Right renal pelvis (tissue), 4 donors: ENCODE measurements at places on chromosomes 5 and 9. TPM values are rescaled to one million over a fixed set of nuclear protein-coding genes. Genes with fewer than 3 reads are reported as not detected.

The PCDHGA12 gene
- polyA plus RNA-seq = 0.97 TPM

- no peak for DNase-seq
Measured at GRCh38 chr9:30591461-30591860, 1793.0 kb upstream of the ACO1 start.

DNA sequence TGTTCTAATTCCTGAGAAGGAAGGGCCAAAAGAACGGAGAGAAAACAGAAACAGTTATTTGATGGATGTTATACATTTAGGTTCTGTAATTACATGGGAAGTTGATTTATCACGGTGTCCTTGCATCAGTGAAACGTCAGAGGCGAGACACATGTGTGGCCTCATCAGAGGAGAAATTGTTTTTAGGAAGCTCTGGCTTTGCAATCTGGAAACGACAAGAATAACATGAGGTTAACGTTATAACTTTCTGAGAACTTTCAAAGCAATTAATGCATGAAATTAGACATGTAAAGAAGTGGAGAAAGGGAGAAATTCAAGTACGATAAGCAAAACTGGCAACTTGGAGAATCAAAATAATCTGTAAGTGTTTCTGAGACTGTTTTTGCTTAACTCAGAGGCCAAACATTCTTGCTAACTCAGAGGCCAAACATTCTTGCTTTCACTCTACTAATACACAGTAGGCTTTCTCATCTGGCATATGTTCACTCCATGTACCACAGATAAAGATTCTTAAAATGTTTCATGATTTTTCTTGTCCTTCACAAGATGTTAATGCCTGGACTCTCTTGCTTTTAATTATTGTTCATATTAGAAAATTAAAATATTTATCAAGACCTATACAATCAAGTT lies 933.0 kb downstream of the TLE4 start:
- DNase-seq = no peak

The ALDH1A1 gene
- polyA plus RNA-seq = 346 TPM

GRCh38 chr5:54772684-54773083 lies 212.7 kb downstream of the ESM1 start:
- no peak for DNase-seq

DNA sequence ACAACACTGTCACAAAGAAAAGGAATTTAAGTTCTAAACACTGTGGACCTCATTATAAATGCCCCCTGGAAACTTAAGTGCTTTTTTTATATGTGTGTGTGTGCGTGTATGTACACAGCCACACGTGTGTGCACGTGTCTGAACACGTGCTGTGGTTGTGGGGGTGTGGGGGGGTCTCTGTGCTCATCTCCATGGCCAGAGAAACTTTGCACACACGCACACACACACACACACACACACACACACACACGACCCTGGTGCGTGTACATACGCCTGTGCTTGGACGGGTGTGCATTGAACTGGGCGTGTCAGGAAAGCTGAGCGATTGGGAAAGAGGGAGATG lies 27.9 kb downstream of the AMBP start:
- DNase-seq = no peak

The HCN1 gene
- 0.08 TPM for polyA plus RNA-seq

The ADAMTS6 gene
- polyA plus RNA-seq = 2.4 TPM

The EFNA5 gene
- polyA plus RNA-seq = 26.1 TPM

GRCh38 chr5:145509336-145510136 lies 325.6 kb downstream of the PRELID2 start:
- DNase-seq = no peak

The MEIKIN gene
- polyA plus RNA-seq = not detected

The THBS4 gene
- 18.1 TPM for polyA plus RNA-seq

The MORN5 gene
- polyA plus RNA-seq = 3.0 TPM

The SGCD gene
- polyA plus RNA-seq = 6.2 TPM

DNA sequence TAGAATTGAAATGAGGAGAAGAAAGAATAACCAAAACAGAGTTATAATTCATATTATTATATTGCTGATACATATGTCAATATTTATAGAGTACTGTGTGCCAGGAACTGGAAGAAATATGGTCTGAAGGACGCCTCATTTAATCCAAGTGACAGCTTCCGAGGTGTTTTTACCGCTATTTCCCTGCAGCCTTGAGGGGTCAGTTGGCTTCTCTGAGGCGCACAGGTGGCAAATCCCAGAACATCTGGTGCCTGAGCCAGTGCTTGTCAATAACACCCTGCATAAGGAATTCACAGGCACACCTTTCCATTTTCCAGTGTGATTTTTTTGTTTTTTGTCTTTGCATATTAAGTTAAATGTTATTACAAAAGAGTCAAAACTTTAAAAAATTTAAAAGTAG lies 43.3 kb upstream of the CTSL start:
- DNase-seq = no peak

- no peak for DNase-seq
Measured at GRCh38 chr5:65668696-65669095, 43.9 kb downstream of the SHLD3 start.
